ENCODE measurements at places on chromosomes 11 and 22.
A peak's percentile ranks its signal among the peaks of the same experiment; 100 is the strongest.

- no peak for DNase-seq
These were observed 7.0 kb upstream of the GAB2 start for GRCh38 chr11:78424334-78425270.

DNA sequence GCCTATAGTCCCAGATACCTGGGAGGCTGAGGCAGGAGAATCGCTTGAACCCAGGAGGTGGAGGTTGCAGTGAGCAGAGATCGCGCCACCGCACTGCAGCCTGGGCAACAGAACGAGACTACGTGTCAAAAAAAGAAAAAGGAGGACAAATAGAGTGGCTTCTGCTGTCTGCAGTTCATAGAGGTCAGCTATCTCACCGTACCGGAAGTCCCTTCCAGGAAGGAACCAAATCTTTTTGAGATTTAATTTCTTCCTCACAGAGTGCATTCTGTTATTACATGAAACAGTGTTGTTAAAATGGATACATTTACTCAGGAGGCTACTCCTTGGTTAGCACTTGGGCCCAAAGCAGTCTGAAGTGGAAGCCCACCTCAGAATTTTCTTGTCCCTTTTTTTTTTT, 33.4 kb downstream of the FAM118A start:
- no peak for DNase-seq

- no peak for DNase-seq
These were observed 28.2 kb downstream of the DKK3 start for GRCh38 chr11:11980200-11980599.

DNA sequence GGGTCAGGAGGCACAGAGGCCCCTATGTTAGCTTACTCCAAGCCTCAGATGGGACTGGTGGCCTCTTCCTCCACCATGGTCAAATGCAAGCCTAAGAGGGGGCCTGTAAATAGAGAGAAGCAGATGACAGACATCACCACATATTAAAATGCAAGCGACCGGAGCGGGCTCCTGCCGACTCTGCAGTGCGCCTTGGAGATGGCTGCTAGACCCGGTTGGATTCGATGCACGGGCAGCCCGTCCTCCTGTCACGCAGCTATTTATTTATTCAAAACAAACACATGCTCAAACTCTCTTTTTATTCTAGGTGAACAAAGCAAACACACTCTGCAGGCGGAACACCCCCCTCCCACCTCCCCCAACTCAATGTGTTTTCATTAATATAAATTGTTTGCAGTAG, 208.0 kb downstream of the DSCAML1 start:
- no peak for DNase-seq

DNA sequence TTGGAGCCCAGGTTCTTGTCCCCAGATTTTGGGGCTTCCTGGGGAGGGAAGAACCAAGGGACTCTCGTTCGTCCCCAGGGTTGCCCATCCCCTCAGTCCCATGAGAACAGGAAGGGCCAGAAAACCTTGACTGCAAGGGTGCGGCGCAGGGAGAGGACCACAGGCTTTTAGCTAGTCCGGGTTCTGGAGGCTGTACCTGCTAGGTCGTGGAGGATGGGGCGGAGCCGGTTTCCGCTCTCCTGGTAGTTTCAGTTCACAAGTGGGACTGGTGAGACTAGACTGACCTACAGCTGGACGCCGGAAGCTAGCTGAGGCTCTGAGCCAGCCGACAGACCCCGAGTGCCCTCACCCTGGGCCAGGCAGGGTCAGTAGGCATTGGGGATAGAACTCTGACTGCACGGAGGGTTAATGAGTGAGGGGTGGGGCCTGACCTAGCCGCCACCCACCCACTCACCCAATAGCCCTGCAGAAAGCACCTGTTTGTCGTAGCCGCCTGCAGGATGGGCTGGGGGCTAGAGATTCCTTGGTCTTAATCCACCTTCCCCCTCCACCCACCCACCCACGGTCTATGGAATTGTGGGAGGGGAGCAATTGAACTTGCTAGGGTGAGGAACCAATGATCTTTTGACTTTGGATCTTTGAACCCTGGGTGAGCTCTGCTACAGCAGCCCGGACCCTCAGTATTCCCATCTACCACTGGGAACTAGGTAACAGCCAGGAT, 1.5 kb downstream of the MAFF start:
- no peak for DNase-seq

- DNase-seq = no peak
These were observed 652.3 kb downstream of the ETS1 start for GRCh38 chr11:127935081-127935480.

DNA sequence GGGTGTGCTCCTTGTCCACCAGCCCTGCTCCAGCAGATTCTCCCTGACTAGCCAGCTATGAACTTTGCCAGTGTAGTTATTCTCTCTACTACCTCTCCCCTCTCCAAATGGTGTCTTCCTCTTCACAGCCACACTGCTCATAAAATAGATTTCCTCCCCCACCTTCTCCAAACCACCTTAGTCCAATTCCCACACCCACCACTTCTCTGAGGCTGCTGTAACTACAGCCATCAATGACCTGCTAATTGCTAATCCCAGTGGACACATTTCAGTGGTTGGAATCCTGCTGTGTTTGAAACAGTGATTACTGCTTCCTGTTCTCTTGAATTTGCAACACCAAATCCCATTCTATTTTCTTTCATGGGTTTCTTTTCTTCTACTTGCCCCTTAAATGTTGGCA, 23.4 kb downstream of the SYT9 start:
- DNase-seq = no peak

GRCh38 chr22:35915477-35916013, 113.1 kb downstream of the RBFOX2 start:
- no peak for DNase-seq

DNA sequence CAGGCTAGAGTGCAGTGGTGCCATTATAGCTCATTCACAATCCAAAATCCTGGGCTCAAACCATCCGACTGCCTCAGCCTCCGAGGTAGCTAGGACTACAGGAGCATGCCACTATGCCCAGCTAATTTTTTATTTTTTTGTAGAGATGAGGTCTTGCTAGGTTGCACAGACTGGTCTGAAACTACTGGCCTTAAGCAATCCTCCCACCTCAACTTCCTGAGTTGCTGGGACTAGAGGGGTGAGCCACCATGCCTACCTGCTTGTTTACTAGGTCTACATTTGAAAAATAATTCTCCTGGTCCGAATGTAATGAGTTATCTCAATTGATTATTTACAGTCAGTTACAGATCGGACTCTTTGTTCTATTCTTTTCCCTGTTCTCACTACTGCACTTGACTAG, 22.0 kb downstream of the TAF1D start:
- no peak for DNase-seq

GRCh38 chr22:32501836-32502752, 27.5 kb downstream of the FBXO7 start:
- DNase-seq = no peak

DNA sequence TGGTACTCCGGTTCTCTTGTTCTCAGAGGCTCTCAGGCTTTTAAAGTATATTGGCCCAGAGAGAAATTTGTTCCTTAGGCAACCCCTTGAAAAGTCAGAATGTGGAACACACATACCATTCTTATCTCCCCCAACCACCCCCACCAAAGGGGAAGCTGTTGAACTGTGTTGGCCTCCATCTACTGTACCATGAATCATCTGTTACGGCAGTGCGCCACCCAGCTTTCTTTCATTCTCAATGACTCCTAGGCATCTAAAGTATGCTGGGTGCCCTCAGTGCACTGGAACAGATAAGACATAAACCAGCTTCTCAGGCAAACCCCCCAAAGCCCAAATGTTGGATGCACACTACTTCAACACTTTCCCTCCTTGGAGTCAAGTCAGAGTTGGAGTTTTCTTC, 696.2 kb upstream of the TENM4 start:
- DNase-seq = no peak

DNA sequence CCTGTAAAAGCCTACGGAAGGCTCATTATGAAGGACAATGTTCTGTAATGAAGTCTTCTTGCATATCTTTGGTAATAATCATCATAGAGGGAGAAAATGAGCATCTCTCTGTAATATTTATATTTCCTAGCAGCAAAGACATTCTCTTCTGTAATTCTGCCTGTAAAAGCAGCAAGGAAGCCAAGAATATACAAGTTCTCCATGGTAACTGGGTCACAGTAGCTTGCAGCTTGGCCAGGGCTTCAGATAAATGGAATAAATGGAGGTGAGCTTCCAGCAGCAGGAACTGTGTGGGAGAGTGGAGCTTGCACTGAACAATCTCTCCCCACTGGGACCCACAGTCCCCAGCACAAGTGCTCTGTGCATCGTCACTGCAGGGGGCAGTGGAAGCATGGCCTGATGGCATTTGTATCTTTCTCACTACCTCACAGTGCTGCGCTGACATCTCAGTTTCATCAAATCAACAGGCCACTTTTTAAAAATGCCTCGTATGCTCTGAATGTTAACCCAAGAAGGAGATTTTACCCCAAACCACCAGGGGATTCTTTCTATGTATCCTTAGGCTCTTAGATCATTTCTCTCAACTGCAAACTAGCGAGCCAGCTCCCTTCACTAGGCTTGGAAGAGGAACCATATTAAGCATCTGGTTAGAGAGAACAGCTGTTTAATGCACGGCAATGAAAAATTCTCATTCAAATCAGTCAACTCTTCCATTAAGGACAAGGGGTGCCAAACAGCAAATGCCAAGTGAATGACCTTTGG, 1059.7 kb downstream of the OPCML start:
- no peak for DNase-seq

GRCh38 chr22:46137218-46137766, 13.0 kb upstream of the PPARA start:
- no peak for DNase-seq

DNA sequence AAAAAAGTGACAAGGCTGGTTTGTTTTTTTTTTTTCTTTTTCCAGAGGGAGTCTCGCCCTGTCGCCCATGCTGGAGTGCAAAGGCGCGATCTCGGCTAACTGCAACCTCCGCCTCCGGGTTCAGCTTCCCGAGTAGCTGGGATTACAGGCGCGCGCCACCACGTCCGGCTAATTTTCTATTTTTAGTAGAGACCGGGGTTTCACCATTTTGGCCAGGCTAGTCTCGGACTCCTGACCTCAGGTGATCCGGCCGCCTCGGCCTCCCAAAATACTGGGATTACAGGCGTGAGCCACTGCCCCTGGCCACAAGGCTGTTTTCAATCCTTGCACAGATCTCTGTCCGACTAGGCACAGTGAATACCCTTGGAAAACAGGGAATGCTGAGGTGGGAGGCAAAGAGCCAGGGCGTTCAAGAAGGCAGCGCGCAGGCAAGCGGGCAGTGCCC, 566 bp downstream of the ATP6V1E1 start:
- no peak for DNase-seq

DNA sequence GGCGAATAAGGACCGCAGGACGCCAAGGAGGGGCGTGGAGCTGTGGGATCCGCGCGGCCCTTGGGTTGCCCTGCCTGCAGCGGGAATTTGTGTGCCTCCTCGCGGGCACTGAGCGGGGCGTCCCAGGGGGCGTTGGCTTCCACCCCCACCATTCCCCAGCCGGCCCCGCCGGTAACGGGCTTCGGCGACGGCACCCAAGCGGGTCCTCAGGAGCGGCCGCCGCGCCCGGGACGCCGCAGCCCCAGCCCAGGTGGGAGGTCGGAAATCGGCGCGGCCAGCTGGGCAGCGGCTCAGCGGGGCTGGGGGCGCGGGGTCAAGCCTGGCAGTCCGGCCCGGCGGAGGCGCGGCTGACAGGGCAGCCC, 320 bp downstream of the CLTCL1 start:
- DNase-seq = peak; percentile 6

DNA sequence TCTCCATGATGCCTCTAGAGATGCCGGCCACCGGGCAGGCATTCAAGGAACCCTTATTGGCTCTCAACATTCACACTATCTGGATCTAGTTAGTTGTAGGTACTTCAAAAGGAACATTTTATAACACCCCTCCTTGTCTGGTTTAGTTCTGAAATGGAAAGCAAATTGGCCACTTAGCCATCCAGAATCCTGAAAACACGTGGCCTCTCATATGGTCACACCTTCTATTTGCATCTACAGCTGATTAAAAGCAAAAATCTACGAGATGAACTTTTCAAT, 29.2 kb downstream of the ABTB2 start:
- DNase-seq = no peak

DNA sequence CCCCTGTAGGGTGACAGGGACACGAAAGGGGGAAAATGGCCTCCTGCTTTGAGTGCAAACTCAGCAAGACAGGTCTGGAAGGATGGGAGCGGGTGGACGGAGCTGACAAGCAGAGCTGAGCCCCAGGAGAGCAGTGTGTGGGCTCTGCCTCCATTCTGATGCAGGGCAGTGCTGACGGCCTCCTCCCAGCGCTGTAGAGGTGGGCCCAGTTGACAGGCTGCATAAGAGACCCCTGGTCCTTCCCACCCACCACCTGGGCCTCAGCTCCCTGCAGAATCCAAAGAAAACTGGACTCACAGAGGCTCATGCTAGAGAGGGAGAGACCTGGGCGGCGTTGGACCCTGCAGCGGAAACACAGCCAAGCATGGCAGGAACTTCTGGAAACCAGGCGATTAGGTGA, 1113.4 kb downstream of the BRD1 start:
- DNase-seq = no peak

GRCh38 chr22:46043339-46043738, 66.4 kb upstream of the WNT7B start:
- DNase-seq = no peak

GRCh38 chr11:97259884-97260283, 870.1 kb downstream of the JRKL start:
- no peak for DNase-seq

GRCh38 chr11:113849713-113850112, 25.7 kb downstream of the USP28 start:
- no peak for DNase-seq

DNA sequence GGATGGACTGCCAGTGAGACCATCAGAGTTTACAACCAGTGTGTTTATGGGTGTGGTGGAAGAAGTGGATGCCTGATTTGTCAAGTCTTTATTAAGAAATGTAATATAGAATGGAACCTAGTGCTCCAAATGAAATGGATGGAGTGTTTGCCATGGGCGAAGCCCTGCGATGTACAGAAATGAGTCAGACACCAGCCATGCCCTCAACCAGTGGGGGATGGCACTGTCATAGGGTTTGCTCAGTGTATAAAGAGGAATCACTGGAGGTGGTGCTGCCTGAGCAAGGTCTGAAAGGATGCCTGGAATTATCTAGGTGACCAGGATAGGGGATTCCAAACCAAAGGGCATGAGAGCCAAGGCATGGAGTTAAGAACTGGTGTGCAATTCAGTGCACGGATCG, 120.9 kb upstream of the MTNR1B start:
- DNase-seq = no peak

GRCh38 chr11:3132271-3132781, 32.8 kb downstream of the OSBPL5 start:
- no peak for DNase-seq

- DNase-seq = no peak
These were observed 187.5 kb downstream of the SHANK2 start for GRCh38 chr11:71064702-71065515.

DNA sequence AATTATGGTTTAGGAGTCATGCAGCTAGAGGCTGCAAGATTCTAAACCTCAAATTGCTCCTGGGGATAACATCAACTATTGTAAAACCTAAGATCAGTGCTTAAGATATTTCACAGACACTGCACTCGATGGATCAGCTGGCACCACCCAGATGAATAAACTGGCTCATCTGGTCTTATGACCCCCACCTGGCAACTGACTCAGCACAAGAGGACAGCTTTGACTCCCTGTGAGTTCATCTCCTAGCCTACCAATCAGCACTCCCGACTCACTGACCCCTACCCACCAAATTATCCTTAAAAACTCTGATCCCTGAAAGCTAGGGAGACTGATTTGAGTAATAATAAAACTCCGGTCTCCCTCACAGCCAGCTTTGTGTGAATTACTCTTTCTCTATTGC, 782 bp upstream of the TTC12 start:
- DNase-seq = no peak

Data from activated CD4-positive, alpha-beta T cell treated with anti-CD3 and anti-CD28 coated beads for 24 hours (primary cell).